ENCODE measurements at places on chromosomes 2 and 18. TPM values are rescaled to one million over a fixed set of nuclear protein-coding genes. Genes with fewer than 3 reads are reported as not detected.
A peak's percentile ranks its signal among the peaks of the same experiment; 100 is the strongest.

Gene TNS1
- total RNA-seq: 227 TPM

DNA sequence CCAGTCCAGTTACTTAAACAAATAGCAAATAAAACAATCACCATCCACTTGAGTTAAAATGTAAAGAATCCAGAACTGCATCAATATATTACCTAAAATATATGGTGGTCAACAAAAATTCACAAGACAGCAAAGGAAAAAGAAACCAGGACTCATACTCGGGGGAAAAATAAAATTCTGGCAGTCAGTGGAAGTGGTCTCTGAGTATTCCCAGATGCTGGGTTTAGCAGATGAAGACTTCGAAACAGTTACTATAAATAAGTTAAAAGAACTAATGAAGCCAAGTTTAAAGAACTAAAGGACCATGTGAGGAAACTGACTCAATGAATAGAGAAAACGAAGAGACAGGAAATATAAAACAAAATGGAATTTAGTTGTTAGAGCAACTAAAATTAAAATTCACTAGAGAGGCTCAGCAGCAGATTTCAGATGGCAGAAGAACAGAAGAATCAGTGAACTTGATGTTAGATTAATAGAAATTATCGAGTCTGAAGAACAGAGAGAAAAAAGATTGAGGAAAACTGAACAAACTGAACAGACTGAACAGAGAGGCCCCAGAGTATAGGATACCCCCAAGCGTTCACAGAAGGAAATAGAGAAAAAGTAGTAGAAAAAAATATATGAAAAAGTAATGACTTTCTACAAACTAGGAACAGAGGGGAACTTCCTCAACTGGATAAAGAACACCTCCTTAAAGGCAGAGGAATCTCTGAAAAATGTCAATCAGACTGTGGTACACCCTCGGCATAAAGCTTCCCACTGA is 27.9 kb downstream of the MGAT4A start:
- H3K27ac ChIP-seq: no peak overlapping the region
- H3K27me3 ChIP-seq: no peaks in the 10 kb centered on the region
- peaks cover 15% of the 10 kb centered on the region for H3K4me1 ChIP-seq

- no peaks in the 10 kb centered on the region for H3K27me3 ChIP-seq
- peaks cover 7% of the 10 kb centered on the region for H3K4me1 ChIP-seq
- H3K36me3 ChIP-seq: no peaks in the 10 kb centered on the region
These were observed 363.5 kb upstream of the TNP1 start for GRCh38 chr2:217223222-217223930.

DNA sequence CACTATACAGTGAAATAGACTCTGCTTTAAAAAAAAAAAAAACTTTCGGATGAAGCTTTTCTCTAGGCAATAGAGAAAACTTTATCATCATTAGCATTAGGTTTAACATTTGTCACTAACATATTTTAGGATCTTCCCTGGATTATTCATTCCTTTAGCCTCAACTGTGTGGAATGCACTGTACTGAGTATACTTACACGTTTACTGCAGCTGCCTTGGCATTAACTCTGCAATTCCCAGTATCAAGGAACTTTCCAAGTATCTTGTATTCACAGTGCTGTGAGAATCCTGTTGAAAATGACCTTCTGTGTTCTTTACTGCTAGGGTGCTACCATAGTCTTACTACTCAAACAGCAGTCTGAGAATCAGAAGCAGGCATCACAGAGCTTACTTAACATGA is 328.2 kb upstream of the COL3A1 start:
- DNase-seq: no peak
- no peak overlapping the region for H3K27ac ChIP-seq
- H3K36me3 ChIP-seq: no peaks in the 10 kb centered on the region
- no peaks in the 10 kb centered on the region for H3K27me3 ChIP-seq

- no peaks in the 10 kb centered on the region for H3K36me3 ChIP-seq
- H3K4me3 ChIP-seq: no peak overlapping the region
- DNase-seq: no peak
- no peak overlapping the region for H3K27ac ChIP-seq
- peaks cover 18% of the 10 kb centered on the region for H3K4me1 ChIP-seq
These were observed 54.0 kb downstream of the EMILIN2 start for GRCh38 chr18:2900684-2901422.

GRCh38 chr2:80028051-80028450 is 276.5 kb downstream of the LRRTM1 start:
- no peak for DNase-seq
- no peak overlapping the region for H3K4me3 ChIP-seq
- no peaks in the 10 kb centered on the region for H3K36me3 ChIP-seq
- H3K27ac ChIP-seq: no peak overlapping the region
- H3K4me1 ChIP-seq: no peaks in the 10 kb centered on the region

Gene POTEF
- total RNA-seq: 56.9 TPM

DNA sequence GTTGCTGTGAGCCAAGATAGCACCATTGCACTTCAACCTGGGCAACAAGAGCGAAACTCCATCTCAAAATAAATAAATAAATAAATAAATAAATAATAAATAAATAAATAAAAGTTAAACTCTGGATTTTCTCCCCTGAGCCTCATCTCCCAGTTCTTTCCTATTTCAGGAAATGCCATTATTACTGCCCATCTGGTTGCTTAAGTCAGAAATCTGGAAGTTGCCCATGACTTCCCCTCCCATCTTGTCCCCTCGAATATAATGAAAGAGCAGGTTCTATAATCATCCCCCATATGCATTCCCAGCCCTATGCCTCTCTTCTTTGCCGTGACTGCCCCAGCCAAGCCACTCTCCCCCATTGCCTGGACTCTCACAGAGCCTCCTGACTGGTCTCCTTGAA is 4.2 kb upstream of the PSD4 start:
- peaks cover 10% of the 10 kb centered on the region for H3K4me1 ChIP-seq
- no peak for DNase-seq

Gene OTOS
- 1.5 TPM for total RNA-seq

Gene DNMT3A
- total RNA-seq: 36.3 TPM

- no peak overlapping the region for H3K4me3 ChIP-seq
- DNase-seq: no peak
- no peaks in the 10 kb centered on the region for H3K27me3 ChIP-seq
- no peaks in the 10 kb centered on the region for H3K4me1 ChIP-seq
- no peaks in the 10 kb centered on the region for H3K36me3 ChIP-seq
These were observed 81.0 kb downstream of the APLF start for GRCh38 chr2:68548396-68548795.

Gene ZFP36L2
- total RNA-seq: 35.7 TPM

GRCh38 chr2:19351899-19352697 is 6.3 kb downstream of the OSR1 start:
- no peaks in the 10 kb centered on the region for H3K27me3 ChIP-seq
- H3K36me3 ChIP-seq: no peaks in the 10 kb centered on the region
- peaks cover 30% of the 10 kb centered on the region for H3K4me1 ChIP-seq
- H3K27ac ChIP-seq: no peak overlapping the region
- no peak for DNase-seq

DNA sequence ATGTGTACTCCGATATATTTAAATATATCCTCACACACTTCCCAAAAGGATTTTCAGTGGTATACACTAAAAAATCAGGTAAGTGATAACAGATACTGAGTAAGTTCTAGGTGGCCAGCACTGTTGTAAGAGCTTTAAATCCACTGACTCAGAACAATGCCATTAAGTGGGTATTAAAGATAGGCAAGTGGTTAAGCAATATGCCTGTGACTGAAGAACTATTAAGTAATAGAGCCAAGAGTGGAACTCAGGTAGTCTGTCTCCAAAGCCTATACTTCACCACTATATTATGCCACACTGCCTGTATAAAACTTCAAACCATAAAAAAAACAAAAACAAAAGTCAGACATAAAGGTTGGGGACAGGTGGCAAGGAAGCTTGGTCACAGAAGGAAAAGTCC is 37.2 kb downstream of the THUMPD2 start:
- DNase-seq: no peak
- H3K36me3 ChIP-seq: no peaks in the 10 kb centered on the region
- no peaks in the 10 kb centered on the region for H3K4me1 ChIP-seq
- no peak overlapping the region for H3K4me3 ChIP-seq
- no peak overlapping the region for H3K27ac ChIP-seq
- no peaks in the 10 kb centered on the region for H3K27me3 ChIP-seq

DNA sequence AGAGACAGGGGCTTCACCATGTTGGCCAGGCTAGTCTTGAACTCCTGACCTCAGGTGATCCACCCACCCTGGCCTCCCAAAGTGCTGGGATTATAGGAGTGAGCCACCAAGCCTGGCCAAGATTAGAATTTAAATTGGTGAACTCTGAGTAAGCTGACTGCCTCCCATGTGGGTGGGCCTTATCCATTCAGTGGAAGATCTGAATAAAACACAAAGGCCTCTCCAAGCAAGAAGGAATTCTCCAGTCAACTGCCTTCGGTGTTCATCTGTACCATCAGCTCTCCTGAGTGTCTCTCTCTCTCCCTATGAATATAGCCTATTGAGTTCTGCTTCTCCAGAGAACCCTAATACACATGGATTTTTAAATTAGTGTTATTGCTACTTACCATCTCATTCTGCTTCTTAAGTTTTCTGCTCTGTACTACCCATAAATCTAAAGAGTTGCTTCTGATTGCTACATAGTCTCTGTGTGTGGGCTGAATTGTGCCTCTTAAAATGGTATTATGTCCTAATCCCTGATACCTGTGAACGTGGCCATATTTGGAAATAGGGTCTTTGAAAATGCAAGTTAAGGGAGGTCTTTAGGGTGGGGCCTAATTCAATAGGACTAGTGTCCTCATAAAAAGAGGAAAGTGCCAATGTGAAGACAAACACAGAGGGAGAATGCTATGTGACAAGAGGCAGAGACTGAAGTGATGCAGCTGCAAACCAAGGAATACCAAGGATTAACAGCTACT is 36.3 kb downstream of the FBXO11 start:
- no peak overlapping the region for H3K27ac ChIP-seq
- peaks cover 13% of the 10 kb centered on the region for H3K4me1 ChIP-seq
- H3K4me3 ChIP-seq: no peak overlapping the region

Gene ATP6V1B1
- total RNA-seq: 2.9 TPM

GRCh38 chr18:79064228-79064627 is 5.0 kb upstream of the ATP9B start:
- H3K36me3 ChIP-seq: no peaks in the 10 kb centered on the region
- no peak overlapping the region for H3K27ac ChIP-seq
- no peak overlapping the region for H3K4me3 ChIP-seq

- H3K27ac ChIP-seq: no peak overlapping the region
- H3K4me3 ChIP-seq: no peak overlapping the region
- H3K27me3 ChIP-seq: no peaks in the 10 kb centered on the region
These were observed 290.5 kb upstream of the KYNU start for GRCh38 chr2:142586693-142587580.

- H3K27me3 ChIP-seq: no peaks in the 10 kb centered on the region
- peaks cover 21% of the 10 kb centered on the region for H3K4me1 ChIP-seq
- H3K27ac ChIP-seq: peak overlapping the region; percentile 77
- no peak overlapping the region for H3K4me3 ChIP-seq
- H3K36me3 ChIP-seq: no peaks in the 10 kb centered on the region
- DNase-seq: no peak
These were observed 31.5 kb downstream of the FBXO48 start for GRCh38 chr2:68435615-68436014.

Gene APOB
- total RNA-seq: 0.39 TPM

DNA sequence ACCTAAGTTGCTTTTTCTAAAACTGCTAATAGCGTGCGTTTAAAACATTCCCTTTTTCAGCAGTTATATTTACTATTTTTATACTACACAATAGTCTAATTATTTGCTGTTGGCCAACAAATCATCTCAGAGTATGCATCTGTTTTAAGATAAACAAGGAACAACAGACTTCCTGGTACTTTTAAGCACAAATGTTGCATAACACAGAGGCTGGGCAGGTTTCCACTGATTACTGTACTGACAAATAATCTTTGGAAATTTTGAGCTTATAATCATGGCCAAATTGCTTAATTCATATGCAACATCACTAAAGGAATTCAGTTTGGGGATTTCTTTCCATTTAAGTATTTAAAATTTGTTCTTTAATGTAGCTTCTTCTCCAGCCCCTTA is 737.4 kb upstream of the SALL3 start:
- no peaks in the 10 kb centered on the region for H3K36me3 ChIP-seq
- DNase-seq: peak; percentile 46
- no peaks in the 10 kb centered on the region for H3K27me3 ChIP-seq
- no peak overlapping the region for H3K27ac ChIP-seq
- no peak overlapping the region for H3K4me3 ChIP-seq

Gene TMEM37
- 7.0 TPM for total RNA-seq

Gene ASB18
- total RNA-seq: 4.9 TPM

GRCh38 chr2:4745056-4745991 is 946.9 kb upstream of the SOX11 start:
- no peaks in the 10 kb centered on the region for H3K27me3 ChIP-seq
- H3K4me3 ChIP-seq: no peak overlapping the region
- no peaks in the 10 kb centered on the region for H3K4me1 ChIP-seq
- H3K27ac ChIP-seq: no peak overlapping the region
- no peaks in the 10 kb centered on the region for H3K36me3 ChIP-seq

Measured in testis (tissue), 5 donors.